ENCODE measurements at places on chromosomes 12 and 14. TPM values are rescaled to one million over a fixed set of nuclear protein-coding genes. Genes with fewer than 3 reads are reported as not detected.

The PAX9 gene
- not detected for total RNA-seq

The SMIM41 gene
- 0.66 TPM for total RNA-seq

The PLD4 gene
- total RNA-seq, result not detected

The GTF2H3 gene
- total RNA-seq, result 8.6 TPM

The ESRRB gene
- total RNA-seq, result not detected

The WDHD1 gene
- 1.0 TPM for total RNA-seq

The EPYC gene
- not detected for total RNA-seq

The MYF5 gene
- total RNA-seq, result not detected

The TMPRSS12 gene
- total RNA-seq, result not detected

The PCNX4 gene
- total RNA-seq, result 37.6 TPM

The UNG gene
- total RNA-seq, result 13.5 TPM

The CCDC198 gene
- total RNA-seq, result 123 TPM

The AMN gene
- total RNA-seq, result 6.0 TPM

The CHURC1 gene
- 29.1 TPM for total RNA-seq

The OR6C6 gene
- not detected for total RNA-seq

The ACVRL1 gene
- total RNA-seq, result 37.1 TPM

The TAS2R7 gene
- total RNA-seq, result not detected

DNA sequence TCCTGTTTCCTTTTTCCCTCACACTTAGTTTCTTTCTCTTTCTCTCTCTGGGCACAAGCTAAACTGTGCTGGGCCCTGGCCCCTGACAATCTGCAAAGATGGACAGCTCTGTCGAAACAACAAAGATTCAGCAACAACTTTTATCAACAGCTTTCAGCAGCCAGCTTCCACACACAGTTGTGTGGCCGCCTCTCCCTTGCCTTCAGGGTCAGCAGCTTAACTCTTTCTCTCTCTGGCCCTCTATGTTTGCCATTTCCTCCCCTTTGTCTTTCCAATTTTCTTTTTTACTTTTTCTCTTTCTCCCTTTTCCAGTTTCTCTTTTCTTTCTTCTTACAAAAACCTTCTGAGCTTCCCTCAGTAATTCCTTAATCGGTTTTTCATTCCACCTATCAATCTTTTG lies 43.3 kb downstream of the IQSEC3 start:
- peaks cover 5% of the 10 kb centered on the region for H3K27me3 ChIP-seq
- no peak for DNase-seq
- H3K4me1 ChIP-seq, result no peaks in the 10 kb centered on the region
- H3K4me3 ChIP-seq, result no peak overlapping the region
- no peaks in the 10 kb centered on the region for H3K36me3 ChIP-seq

DNA sequence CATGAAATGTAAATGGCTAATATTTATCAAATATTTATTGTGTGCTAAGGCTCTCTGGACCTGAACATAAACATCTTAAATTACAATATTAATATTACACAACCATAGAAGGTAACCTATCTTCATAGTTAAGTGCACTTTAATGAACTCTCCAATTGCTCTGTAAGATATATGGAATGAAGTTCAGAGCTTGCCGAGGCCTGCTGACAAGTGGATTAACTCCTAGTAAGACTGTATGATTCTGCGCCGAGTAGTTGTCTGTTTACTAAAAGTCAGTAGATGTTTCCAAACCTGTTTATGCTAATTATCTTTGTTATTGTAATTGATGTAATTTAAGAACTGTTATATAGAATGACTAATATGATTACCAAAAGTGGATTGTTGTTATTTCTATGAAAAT lies 77.2 kb downstream of the PTPRR start:
- H3K4me3 ChIP-seq, result no peak overlapping the region
- H3K27me3 ChIP-seq, result no peaks in the 10 kb centered on the region
- no peaks in the 10 kb centered on the region for H3K4me1 ChIP-seq
- H3K36me3 ChIP-seq, result no peaks in the 10 kb centered on the region

GRCh38 chr14:52055167-52055566 lies 13.7 kb downstream of the NID2 start:
- H3K36me3 ChIP-seq, result no peaks in the 10 kb centered on the region
- peaks cover 18% of the 10 kb centered on the region for H3K4me1 ChIP-seq
- H3K27me3 ChIP-seq, result no peaks in the 10 kb centered on the region
- no peak for DNase-seq

- no peaks in the 10 kb centered on the region for H3K27me3 ChIP-seq
- H3K27ac ChIP-seq, result no peak overlapping the region
- DNase-seq, result no peak
- H3K36me3 ChIP-seq, result no peaks in the 10 kb centered on the region
- peaks cover 33% of the 10 kb centered on the region for H3K4me1 ChIP-seq
- no peak overlapping the region for H3K4me3 ChIP-seq
These were observed 29.1 kb downstream of the CHST11 start for GRCh38 chr12:104485651-104486362.

- no peaks in the 10 kb centered on the region for H3K36me3 ChIP-seq
- H3K4me3 ChIP-seq, result no peak overlapping the region
- DNase-seq, result no peak
- no peak overlapping the region for H3K27ac ChIP-seq
- no peaks in the 10 kb centered on the region for H3K4me1 ChIP-seq
These were observed 792.0 kb downstream of the MED13L start for GRCh38 chr12:115485503-115485902.

GRCh38 chr12:62075870-62076269 lies 184.3 kb upstream of the USP15 start:
- no peaks in the 10 kb centered on the region for H3K4me1 ChIP-seq
- H3K36me3 ChIP-seq, result no peaks in the 10 kb centered on the region
- no peak overlapping the region for H3K4me3 ChIP-seq

DNA sequence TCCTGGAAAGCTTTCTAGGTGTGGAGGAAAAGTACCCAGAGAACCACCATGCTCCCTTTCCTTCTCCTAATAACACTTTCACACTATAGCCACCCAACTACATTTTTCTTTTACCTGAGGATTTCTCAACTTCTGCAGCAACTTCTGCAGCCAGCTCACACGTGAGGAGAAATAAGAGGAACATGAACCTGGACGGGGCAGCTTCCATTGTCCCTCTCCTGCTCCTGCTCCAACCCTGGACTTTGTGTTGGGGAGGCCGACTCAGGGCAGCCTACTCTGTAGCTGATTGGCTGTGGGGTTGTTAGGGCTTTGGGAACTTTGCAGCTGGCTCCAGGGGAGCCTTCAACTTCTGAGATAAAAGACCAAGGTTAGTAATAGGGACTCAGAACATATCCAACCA lies at the start of gene ERP27:
ERP27 (minus strand) TSS at position 237 of the 400 bp plus-strand sequence; CDS start at position 208, 29 bp downstream.
- no peaks in the 10 kb centered on the region for H3K27me3 ChIP-seq
- peak within 1 kb of the TSS; percentile 15 for H3K4me3 ChIP-seq
- peaks cover 55% of the 10 kb centered on the region for H3K4me1 ChIP-seq
- no peaks in the 10 kb centered on the region for H3K36me3 ChIP-seq

- no peak overlapping the region for H3K4me3 ChIP-seq
- peak; percentile 84 for DNase-seq
These were observed 65.8 kb upstream of the SLC8A3 start for GRCh38 chr14:70254476-70254961.

- H3K36me3 ChIP-seq, result no peaks in the 10 kb centered on the region
- DNase-seq, result no peak
- H3K4me1 ChIP-seq, result peaks cover 63% of the 10 kb centered on the region
- peak overlapping the region; percentile 67 for H3K27ac ChIP-seq
These were observed 29.9 kb downstream of the PXN start for GRCh38 chr12:120235369-120236323.

DNA sequence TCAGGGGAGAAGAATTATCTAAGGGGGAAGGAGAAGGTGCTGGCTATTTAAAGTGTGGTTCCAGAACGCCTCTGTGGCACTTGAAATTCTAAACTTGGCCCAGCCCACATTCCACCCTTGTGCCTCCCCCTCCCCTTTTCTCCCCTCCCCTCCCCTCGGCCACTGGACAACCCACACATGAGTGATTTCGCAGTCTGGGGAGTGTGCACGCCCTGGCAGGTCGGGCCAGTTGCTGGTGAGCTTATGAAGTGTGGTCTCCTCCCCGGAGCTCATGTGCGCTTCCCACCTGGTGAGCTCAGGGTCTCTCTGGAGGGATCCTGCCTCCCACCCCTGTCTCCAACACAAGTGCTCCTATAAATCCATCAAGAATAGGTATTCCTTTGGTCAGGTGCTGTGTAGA lies at the start of gene SLC6A13:
SLC6A13 (minus strand) TSS at position 20 of the 400 bp plus-strand sequence. CDS start 2,784 bp downstream, outside the sequence.
- no peak for DNase-seq
- H3K4me1 ChIP-seq, result no peaks in the 10 kb centered on the region
- no peaks in the 10 kb centered on the region for H3K27me3 ChIP-seq
- H3K36me3 ChIP-seq, result no peaks in the 10 kb centered on the region

GRCh38 chr12:11321980-11322379 lies 11.7 kb upstream of the PRB4 start:
- DNase-seq, result no peak
- H3K27ac ChIP-seq, result no peak overlapping the region
- H3K4me3 ChIP-seq, result no peak overlapping the region
- no peaks in the 10 kb centered on the region for H3K36me3 ChIP-seq
- H3K4me1 ChIP-seq, result no peaks in the 10 kb centered on the region

- H3K4me1 ChIP-seq, result peaks cover 47% of the 10 kb centered on the region
- no peaks in the 10 kb centered on the region for H3K27me3 ChIP-seq
- DNase-seq, result peak; percentile 86
- peak overlapping the region; percentile 90 for H3K4me3 ChIP-seq
- peak overlapping the region; percentile 100 for H3K27ac ChIP-seq
These were observed 3.7 kb downstream of the ZFP36L1 start for GRCh38 chr14:68788996-68789820.

GRCh38 chr12:132393245-132393795 lies 63.9 kb upstream of the GALNT9 start:
- H3K36me3 ChIP-seq, result no peaks in the 10 kb centered on the region
- H3K27me3 ChIP-seq, result peaks cover 15% of the 10 kb centered on the region
- H3K4me3 ChIP-seq, result no peak overlapping the region

DNA sequence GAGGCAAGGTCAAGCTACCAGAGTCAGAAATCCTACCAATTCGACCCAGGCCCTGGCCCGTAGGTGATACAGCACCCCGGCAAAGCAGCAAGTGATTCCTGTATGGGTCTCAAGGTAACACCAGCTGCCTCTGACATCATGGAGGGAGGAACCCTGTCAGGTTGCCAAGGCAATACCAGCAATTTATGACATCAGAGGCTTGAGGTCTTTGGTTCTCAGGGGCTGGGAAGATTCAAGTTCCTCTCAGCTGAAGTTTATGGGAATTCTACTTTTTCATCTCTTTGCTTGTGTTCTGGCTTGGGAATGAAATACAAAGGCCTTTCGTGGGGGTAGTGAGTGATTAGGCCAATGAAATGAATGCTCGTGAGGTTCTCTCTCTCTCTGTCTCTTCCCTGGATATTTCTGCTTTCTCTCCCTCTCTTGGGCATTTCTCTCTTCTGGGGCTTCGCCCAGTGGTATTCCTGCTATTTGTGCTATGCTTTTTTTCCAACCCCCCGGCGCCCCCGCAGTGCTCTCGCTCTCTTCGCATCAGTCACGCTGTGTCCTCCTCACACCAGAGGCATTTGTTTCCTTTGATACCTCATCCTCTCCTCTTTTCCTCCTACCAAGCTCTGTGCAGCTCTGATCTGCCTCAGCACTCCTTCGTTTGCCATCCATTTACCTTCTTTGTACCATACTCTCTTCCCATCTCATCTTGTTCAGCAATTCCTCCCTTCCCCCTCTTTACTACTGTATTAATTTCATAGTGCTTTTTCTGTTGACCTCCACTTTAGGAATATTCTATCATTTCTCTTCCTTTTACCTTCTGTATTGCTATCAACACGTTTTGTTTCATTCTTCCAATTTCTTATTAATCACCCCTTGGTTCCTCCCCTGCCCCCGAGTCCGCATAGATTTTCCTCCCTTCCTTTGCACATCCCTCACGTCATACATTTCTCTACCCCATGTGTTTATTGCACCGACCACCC lies 2.9 kb downstream of the ZFHX2 start:
- no peaks in the 10 kb centered on the region for H3K36me3 ChIP-seq
- H3K27me3 ChIP-seq, result no peaks in the 10 kb centered on the region
- no peak for DNase-seq
- H3K27ac ChIP-seq, result no peak overlapping the region
- peaks cover 16% of the 10 kb centered on the region for H3K4me1 ChIP-seq
- no peak overlapping the region for H3K4me3 ChIP-seq

DNA sequence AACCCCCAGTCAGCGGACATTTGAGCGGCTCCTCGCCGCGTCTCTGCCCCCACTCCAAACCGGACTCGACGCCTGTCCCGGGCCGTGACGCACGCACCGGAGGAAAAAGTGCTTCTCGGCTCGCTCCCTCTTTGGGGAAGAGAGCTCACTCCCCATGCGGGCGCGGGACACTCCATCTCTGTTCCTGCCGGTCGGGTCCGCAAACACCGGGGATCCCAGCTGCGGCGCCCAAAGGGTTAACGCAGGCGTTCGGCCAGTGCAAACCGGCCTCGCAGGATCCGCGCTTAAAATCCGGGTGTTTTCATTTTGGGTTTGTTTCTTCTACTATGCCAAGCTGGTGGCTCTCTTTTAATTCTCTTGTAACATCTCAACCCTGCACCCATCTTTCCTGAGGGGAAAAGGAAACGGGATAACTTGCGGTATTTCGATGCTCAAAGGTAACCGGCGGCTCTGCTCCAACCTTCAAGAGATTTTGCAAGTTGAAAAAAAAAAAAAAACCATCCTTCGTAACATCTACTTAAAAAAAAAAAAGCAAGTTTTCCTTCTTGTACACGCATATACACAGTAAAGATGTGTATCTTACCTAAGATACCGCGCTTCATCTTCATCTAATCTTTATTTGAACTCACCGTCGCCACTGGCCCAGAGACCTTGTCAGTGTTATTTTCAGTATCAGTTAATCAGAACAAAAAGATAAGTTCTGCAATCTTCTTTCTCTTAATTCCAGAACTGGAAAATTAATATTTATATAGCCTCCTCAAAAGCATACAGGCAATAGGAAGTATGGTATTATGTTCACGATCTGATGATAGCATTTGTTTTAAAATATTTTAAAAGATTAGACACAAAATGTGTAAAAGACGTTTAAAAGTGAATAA lies 1.6 kb upstream of the ATP2B1 start:
- DNase-seq, result peak; percentile 61
- H3K4me1 ChIP-seq, result no peaks in the 10 kb centered on the region
- H3K4me3 ChIP-seq, result peak overlapping the region; percentile 61
- peak overlapping the region; percentile 100 for H3K27ac ChIP-seq
- H3K36me3 ChIP-seq, result no peaks in the 10 kb centered on the region
- no peaks in the 10 kb centered on the region for H3K27me3 ChIP-seq

- no peak overlapping the region for H3K27ac ChIP-seq
- H3K4me3 ChIP-seq, result no peak overlapping the region
- no peaks in the 10 kb centered on the region for H3K36me3 ChIP-seq
- no peaks in the 10 kb centered on the region for H3K27me3 ChIP-seq
These were observed 31.1 kb downstream of the GPHN start for GRCh38 chr14:66539034-66539433.

GRCh38 chr14:50364792-50365191 lies 31.9 kb downstream of the CDKL1 start:
- H3K4me3 ChIP-seq, result no peak overlapping the region
- H3K36me3 ChIP-seq, result no peaks in the 10 kb centered on the region
- H3K4me1 ChIP-seq, result peaks cover 32% of the 10 kb centered on the region
- no peaks in the 10 kb centered on the region for H3K27me3 ChIP-seq

- H3K27me3 ChIP-seq, result no peaks in the 10 kb centered on the region
- H3K36me3 ChIP-seq, result no peaks in the 10 kb centered on the region
- no peak for DNase-seq
- no peak overlapping the region for H3K4me3 ChIP-seq
These were observed 80.4 kb downstream of the RASSF9 start for GRCh38 chr12:85755760-85756159.

- H3K36me3 ChIP-seq, result no peaks in the 10 kb centered on the region
- DNase-seq, result no peak
- H3K27me3 ChIP-seq, result no peaks in the 10 kb centered on the region
- no peak overlapping the region for H3K4me3 ChIP-seq
These were observed 12.3 kb upstream of the LBHD2 start for GRCh38 chr14:103071544-103072251.

GRCh38 chr14:100081997-100082625 lies 16.9 kb downstream of the EVL start:
- H3K36me3 ChIP-seq, result no peaks in the 10 kb centered on the region
- H3K27ac ChIP-seq, result no peak overlapping the region
- H3K4me3 ChIP-seq, result no peak overlapping the region
- no peaks in the 10 kb centered on the region for H3K27me3 ChIP-seq
- DNase-seq, result no peak
- H3K4me1 ChIP-seq, result peaks cover 6% of the 10 kb centered on the region

GRCh38 chr12:24198070-24198469 lies 248.6 kb upstream of the SOX5 start:
- no peaks in the 10 kb centered on the region for H3K36me3 ChIP-seq
- no peak for DNase-seq
